ENCODE measurements at places on chromosomes 16 and 17. TPM values are rescaled to one million over a fixed set of nuclear protein-coding genes. Genes with fewer than 3 reads are reported as not detected.
A peak's percentile ranks its signal among the peaks of the same experiment; 100 is the strongest.

DNA sequence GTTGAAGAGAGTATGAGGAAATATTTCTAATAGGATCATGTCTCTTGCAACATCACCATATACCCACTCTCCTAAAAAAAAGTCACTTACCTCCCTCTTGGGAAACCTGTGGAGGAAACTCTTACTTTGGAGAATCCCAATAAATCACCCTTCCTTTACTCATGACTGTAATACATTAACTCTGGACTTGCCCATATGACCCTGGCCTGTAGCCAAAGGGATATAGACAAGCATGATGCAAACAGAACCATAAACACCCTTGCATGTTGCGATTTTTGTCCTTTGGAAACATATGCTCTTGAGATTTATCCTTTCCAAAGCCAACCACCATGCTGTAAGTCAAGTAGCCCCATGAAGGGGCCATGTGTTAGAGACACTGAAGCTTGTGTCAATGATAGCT is 19.5 kb downstream of the CDH11 start:
- H3K36me3 ChIP-seq: no peaks in the 10 kb centered on the region
- H3K27me3 ChIP-seq: no peaks in the 10 kb centered on the region
- no peaks in the 10 kb centered on the region for H3K4me1 ChIP-seq

DNA sequence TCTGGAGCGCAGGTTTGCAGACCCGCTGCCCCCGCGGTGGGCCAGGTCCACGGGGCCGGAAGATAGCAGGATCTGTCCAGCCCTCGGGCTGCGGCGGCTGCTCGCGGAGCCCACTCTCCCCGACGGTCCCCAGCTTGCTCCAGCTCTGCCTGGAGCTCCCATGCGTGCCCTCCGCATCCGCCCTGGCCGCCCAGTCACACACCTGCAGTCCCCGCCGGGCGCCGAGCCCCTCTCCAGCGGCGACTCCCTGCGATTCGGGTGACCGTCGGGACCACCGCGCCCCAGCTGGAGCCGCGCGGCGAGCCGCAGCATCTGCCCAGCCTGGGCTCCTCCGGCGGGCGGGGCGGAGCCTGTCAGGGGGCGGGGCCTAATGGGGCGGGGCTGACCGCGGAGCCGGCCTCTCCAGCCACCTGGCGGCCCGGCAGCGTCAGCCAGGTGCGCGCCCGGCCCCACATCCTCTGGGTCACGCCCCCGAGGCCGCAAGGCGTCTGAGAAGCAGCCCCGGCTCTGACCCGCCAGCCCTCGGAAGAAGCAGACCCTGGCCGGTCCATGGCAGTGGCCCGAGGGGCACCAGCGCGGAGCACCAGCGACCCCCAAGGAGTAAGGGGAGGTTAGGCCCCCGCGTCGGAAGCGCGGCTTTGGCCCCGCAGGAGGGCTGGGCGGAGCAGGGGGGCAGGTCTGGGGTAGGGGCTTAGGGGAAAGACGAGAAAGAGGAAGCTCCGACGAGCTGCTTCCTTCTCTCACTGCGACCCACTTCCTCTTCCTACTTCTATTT is at the start of gene PIK3R5:
PIK3R5 (minus strand) TSS at position 314 of the 775 bp plus-strand sequence. CDS start 54,213 bp downstream, outside the sequence.
- peak; percentile 79 for DNase-seq
- peaks cover 32% of the 10 kb centered on the region for H3K36me3 ChIP-seq
- no peaks in the 10 kb centered on the region for H3K27me3 ChIP-seq
- peak within 1 kb of the TSS; percentile 94 for H3K27ac ChIP-seq
- H3K4me1 ChIP-seq: peaks cover 48% of the 10 kb centered on the region

DNA sequence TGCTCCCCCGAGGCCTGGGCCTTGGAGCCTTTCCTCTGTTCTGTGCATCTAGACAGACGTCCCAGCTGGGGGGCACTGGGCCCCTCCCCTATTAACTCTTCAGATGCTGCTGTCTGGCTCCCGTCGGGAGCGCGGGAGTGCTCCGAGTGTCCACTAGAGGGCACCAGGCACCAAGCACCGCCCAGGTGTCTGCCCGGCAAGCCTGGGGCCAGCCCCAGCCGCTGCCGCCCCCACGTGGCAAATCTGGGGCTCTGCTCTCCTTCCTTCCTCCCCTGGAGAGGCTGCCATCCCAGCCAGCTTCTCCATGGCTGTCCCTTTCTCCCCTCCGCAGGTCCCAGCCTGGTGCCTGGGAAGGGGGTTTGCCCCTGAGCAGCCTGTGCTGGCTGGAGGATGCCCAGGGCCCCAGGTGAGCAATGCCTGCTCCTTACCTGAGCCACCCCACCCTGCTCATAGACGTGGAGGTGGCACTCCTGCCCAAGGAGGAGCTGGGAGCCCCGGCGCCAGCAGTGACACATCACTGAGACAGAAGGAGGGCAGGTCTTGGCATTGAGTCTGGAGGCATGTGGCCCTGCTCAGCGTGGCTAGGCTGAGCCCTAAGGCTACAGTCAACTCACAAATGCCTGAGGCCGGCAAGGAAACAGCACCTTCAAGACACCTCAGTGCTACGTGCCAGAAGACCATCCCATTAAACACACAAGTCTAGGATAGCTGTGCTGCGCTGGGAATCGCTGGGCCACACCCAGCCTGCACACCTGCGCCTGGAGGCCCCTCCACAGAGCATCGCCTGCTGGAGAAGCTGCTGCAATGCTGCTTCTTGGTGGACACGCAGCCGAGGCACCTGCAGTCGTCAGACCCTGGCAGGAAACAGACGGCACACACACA is 19.7 kb downstream of the TMEM235 start:
- peak overlapping the region; percentile 26 for H3K27ac ChIP-seq
- peak; percentile 87 for DNase-seq
- no peak overlapping the region for H3K4me3 ChIP-seq
- peaks cover 5% of the 10 kb centered on the region for H3K27me3 ChIP-seq
- no peaks in the 10 kb centered on the region for H3K36me3 ChIP-seq

GRCh38 chr16:10325783-10326543 is 59.9 kb upstream of the ATF7IP2 start:
- peaks cover 13% of the 10 kb centered on the region for H3K4me1 ChIP-seq
- H3K4me3 ChIP-seq: no peak overlapping the region
- peaks cover 16% of the 10 kb centered on the region for H3K36me3 ChIP-seq
- H3K27ac ChIP-seq: no peak overlapping the region

DNA sequence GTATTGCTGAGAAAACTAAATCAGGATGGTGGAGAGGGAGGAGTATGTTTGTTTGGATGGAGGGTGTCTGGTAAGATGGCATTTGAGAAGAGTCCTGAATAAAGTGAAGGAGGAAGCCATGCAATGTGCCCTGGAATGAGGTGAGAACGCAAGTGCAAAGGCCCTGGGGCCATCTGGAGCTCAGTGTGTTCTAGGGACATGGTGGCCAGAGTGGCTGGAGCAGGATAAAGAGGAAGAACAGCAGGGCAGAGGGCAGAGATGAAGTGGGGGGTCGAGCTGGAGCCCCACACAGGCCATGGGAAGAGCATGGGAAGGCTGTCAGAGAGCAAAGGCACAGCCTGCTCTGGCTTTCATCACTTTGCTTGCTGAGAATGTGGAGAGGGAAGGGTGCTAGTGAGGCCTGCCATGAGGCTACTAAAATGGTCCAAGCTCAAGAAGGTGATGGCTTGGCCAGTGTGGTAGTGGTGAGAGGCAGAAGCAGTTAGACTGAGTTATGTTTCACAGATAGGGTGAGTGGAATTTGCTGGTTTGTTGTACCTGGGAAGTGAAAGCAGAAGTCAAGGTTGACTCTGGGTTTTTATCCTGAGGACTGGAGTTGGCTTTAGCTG is 234.1 kb downstream of the FOXL1 start:
- no peak overlapping the region for H3K4me3 ChIP-seq
- no peak for DNase-seq
- H3K36me3 ChIP-seq: no peaks in the 10 kb centered on the region
- no peak overlapping the region for H3K27ac ChIP-seq
- no peaks in the 10 kb centered on the region for H3K4me1 ChIP-seq

DNA sequence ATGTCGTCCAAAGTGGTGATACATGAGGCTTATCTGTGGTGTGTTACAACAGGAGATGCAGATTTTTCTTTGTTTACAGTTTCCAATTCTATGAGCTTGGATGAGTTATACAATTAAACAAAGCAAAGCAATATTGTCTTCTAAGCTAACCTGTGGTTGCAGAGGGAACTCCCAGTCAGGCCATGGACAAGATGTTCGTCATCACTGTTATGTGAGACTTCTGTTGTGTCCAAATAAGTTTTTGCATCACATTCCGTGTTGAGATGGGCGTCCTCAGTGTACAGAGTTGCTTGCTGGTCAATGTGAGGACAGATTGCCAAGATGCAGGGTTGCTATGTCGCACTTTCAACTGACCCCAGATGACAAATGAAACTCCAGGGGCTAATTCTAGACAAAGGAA is 189.3 kb downstream of the IRF8 start:
- peaks cover 4% of the 10 kb centered on the region for H3K27me3 ChIP-seq
- H3K27ac ChIP-seq: no peak overlapping the region
- peaks cover 7% of the 10 kb centered on the region for H3K4me1 ChIP-seq
- no peaks in the 10 kb centered on the region for H3K36me3 ChIP-seq

DNA sequence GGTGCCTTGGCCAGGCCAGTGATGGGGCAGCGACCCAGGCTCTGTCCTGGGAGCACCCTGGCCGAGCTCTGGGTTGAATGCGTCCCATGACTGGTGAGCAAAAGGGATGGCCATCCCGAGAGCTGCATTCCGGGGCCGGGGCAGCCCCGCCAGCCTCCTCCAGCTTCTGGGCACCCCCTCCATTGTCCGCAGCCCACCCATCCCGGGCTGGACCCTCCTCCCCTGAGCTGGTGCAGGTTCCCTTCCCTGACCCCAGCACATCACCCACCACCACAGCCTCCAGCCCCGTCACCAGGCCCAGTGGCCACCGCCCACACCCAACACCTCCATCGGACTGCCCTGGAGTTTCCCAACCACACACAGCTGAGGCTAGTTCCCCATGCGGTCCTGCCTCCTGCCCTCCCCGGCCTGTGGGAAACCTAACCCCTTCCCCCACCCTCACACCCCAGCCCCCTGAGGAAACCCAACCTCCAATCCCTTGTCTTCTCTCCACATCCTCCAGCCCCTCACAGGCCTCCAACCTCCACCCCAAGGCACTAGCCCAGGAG is 16.2 kb upstream of the PVALEF start:
- no peak overlapping the region for H3K4me3 ChIP-seq
- DNase-seq: no peak
- H3K27me3 ChIP-seq: peaks cover 5% of the 10 kb centered on the region
- no peaks in the 10 kb centered on the region for H3K4me1 ChIP-seq
- H3K36me3 ChIP-seq: no peaks in the 10 kb centered on the region

DNA sequence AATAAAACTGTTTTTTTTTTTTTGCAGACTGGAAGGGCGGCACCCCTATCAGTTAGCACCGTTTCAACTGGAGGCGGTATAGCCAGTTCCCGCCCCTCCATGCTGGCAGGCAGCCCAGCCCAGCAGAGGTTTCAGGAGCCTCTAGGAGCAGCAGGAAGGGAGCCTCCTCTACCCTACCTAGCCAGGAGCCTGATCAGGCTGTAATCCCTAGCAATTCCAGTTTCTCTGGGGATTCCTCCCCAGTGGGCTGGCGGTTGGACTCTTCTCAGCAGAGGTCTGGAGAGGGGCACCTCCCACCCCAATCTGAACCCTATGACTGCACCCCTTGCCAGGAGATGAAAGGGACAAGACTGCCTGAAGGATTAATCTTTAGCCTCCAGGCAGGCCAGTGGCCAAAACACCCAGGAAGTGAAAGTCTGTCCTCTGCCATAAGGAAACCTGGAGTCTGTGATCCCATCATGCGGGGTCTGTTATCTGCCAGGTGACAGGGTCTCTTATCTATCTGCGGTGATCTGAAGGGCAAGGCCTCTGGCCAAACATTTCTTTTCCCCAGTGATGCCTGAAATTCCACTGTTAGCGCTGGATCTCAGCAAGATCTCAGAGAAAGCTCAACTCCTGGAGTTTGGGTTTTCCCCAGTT is 4.9 kb upstream of the CDH1 start:
- H3K4me1 ChIP-seq: peaks cover 2% of the 10 kb centered on the region
- H3K36me3 ChIP-seq: no peaks in the 10 kb centered on the region
- peaks cover 38% of the 10 kb centered on the region for H3K27me3 ChIP-seq
- no peak for DNase-seq
- no peak overlapping the region for H3K4me3 ChIP-seq
- no peak overlapping the region for H3K27ac ChIP-seq

- no peak overlapping the region for H3K27ac ChIP-seq
- H3K4me3 ChIP-seq: peak overlapping the region; percentile 80
- peaks cover 12% of the 10 kb centered on the region for H3K27me3 ChIP-seq
Measured at GRCh38 chr17:1490643-1491442, 1.6 kb downstream of the MYO1C start.

- H3K27me3 ChIP-seq: no peaks in the 10 kb centered on the region
- H3K36me3 ChIP-seq: no peaks in the 10 kb centered on the region
- H3K27ac ChIP-seq: no peak overlapping the region
Measured at GRCh38 chr17:73689596-73690275, 45.5 kb upstream of the SDK2 start.

GRCh38 chr16:65463652-65464260 is 341.9 kb upstream of the CDH11 start:
- H3K4me1 ChIP-seq: no peaks in the 10 kb centered on the region
- no peaks in the 10 kb centered on the region for H3K36me3 ChIP-seq
- peaks cover 7% of the 10 kb centered on the region for H3K27me3 ChIP-seq
- DNase-seq: no peak
- H3K27ac ChIP-seq: no peak overlapping the region
- no peak overlapping the region for H3K4me3 ChIP-seq

DNA sequence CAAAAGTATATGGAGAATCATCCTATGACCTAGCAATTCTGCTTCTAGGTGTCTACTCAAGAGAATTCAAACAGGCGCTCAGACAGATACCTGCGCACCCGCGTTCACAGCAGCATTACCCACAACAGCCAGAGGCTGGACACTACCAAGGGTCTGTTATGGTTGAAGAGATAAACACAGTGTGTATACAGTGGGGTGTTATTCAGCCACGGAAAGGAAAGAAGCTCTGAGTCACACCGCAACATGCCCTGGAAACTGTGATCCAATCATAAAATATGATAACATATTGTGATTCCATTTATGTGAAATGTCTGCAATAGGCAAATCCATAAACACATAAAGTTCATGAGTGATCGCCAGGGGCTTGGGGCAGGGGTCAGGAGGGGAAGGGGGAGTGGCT is 18.0 kb upstream of the JPH3 start:
- DNase-seq: no peak
- peaks cover 79% of the 10 kb centered on the region for H3K27me3 ChIP-seq
- H3K27ac ChIP-seq: no peak overlapping the region

DNA sequence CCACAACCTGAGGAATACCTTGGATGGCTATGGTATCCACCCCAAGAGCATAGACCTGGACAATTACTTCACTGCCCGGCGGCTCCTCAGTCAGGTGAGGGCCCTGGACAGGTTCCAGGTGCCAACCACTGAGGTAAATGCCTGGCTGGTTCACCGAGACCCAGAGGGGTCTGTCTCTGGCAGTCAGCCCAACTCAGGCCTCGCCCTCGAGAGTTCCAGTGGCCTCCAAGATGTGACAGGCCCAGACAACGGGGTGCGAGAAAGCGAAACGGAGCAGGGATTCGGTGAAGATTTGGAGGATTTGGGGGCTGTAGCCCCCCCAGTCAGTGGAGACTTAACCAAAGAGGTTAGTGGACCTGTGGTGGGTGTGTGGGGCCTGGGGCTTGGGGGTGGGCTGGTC is 3.1 kb downstream of the NFE2L1 start:
- peaks cover 60% of the 10 kb centered on the region for H3K36me3 ChIP-seq
- H3K4me1 ChIP-seq: peaks cover 64% of the 10 kb centered on the region
- no peak overlapping the region for H3K27ac ChIP-seq
- peak overlapping the region; percentile 99 for H3K4me3 ChIP-seq

Gene PDE6G
- total RNA-seq: 8.6 TPM

Gene MYH2
- total RNA-seq: not detected

Gene CCL14
- total RNA-seq: not detected

Gene HSD11B2
- total RNA-seq: 3.1 TPM

Gene BRCA1
- total RNA-seq: 86.7 TPM

Gene MYH1
- not detected for total RNA-seq

Gene EPX
- not detected for total RNA-seq

Gene GRIN2A
- total RNA-seq: not detected

Gene NUDT21
- 319 TPM for total RNA-seq

Gene KRT31
- not detected for total RNA-seq

Gene CCL8
- not detected for total RNA-seq

Gene ANKFN1
- not detected for total RNA-seq

Gene LHX1
- total RNA-seq: not detected
